ENCODE measurements at places on chromosomes 6 and 20.

- no peak for DNase-seq
These were observed 70.6 kb upstream of the E2F3 start for GRCh38 chr6:20331042-20331441.

- no peak for DNase-seq
These were observed 212.7 kb upstream of the FOXA2 start for GRCh38 chr20:22797103-22797502.

DNA sequence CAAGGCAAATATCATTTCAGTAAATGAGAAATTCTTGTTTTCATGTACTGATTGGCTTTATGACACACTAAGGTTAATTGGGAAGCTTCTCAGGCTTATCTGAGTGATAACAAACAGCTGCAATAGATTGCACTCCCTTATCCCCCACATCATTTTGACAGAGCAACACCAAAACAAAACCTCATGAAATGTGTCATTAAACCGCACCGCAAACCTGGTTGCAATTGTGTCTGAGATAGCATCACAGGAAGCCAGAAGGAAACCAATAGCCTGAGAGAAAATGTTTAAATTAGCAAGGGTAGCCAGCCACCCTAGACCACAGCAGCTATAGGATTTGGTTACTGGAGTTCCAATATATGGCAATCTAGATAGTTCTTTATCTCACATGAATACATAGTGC lies 31.6 kb upstream of the LAMA4 start:
- DNase-seq = no peak

DNA sequence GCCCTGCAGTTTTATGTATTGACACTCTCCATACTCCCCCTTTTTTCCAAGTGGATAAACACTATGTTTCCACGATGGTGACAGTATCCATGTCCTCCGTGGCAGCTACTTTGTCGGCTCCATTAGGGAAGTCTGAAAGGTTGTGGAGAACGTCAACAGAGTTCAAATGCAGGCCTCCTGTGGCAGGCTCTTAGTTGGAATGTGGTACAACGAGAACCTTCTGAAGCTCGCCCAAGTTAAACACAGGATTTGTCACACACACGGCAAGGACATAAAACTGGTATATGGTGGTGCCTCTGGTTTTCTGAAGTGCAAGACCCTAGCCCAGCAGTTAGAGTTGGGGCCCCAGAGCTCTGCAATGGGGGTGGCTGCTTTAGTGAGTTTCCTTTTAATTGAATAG lies 187.0 kb upstream of the TAB2 start:
- DNase-seq = no peak

Data from right forelimb (tissue), 1 donor.